ENCODE measurements at places on chromosomes 12 and 14.
A peak's percentile ranks its signal among the peaks of the same experiment; 100 is the strongest.

GRCh38 chr14:36605506-36605857, 23.1 kb upstream of the NKX2-8 start:
- no peak for DNase-seq

GRCh38 chr14:54881235-54881760, 21.3 kb downstream of the GCH1 start:
- DNase-seq, result peak; percentile 56

DNA sequence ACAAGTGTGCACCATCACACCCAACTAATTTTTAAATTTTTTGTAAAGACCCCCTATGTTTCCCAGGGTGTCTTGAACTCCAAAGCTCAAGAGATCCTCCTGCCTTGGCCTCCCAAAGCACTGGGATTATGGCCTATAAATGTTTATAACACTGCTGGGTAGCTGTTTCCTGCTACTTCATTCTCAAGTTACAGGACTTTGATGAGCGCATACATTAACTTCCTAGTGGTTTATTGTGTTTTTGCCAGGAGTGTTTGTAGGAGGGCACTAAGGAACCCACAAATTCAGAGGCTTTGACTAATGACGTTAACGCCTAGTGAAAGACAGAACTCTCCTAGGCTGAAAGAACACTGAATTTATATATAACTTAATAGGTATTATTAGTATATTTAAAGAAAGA, 15.2 kb upstream of the NAA30 start:
- no peak for DNase-seq

DNA sequence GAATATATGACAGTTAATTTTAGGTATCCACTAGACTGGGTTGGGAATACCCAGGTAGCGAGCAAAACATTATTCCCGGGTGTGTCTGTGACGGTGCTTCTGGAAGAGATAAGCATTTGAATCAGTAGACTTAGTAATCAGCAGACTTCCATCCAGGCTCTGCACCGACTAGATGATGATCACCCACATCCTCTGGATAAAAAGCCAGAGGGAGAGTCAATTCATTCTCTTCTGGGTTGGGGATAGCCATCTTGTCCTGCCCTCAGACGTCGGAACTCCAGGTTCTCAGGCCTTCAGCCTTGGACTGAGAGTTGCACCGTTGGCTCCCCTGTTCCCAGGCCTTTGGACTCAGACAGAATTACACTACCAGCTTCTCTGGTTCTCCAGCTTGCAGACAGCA, 168.0 kb downstream of the PHLDA1 start:
- DNase-seq, result no peak

DNA sequence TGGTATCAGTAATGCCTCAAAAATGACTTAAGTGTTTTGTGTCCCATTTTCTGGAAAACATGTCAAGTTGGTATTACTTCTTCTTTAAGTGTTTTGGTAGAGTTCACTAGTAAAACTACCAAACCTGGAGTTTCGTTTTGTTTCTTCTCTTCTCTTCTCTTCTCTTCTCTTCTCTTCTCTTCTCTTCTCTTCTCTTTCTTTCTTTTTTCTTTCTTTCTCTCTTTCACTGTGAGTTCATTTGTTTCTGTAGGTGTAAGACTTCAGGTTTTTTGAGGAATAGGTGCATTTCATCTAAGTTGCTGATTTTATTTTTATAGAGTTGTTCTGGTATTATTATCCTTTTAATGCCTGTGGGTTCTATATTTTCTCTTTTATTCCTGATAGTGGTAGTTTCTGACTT, 21.9 kb downstream of the CNOT2 start:
- no peak for DNase-seq

DNA sequence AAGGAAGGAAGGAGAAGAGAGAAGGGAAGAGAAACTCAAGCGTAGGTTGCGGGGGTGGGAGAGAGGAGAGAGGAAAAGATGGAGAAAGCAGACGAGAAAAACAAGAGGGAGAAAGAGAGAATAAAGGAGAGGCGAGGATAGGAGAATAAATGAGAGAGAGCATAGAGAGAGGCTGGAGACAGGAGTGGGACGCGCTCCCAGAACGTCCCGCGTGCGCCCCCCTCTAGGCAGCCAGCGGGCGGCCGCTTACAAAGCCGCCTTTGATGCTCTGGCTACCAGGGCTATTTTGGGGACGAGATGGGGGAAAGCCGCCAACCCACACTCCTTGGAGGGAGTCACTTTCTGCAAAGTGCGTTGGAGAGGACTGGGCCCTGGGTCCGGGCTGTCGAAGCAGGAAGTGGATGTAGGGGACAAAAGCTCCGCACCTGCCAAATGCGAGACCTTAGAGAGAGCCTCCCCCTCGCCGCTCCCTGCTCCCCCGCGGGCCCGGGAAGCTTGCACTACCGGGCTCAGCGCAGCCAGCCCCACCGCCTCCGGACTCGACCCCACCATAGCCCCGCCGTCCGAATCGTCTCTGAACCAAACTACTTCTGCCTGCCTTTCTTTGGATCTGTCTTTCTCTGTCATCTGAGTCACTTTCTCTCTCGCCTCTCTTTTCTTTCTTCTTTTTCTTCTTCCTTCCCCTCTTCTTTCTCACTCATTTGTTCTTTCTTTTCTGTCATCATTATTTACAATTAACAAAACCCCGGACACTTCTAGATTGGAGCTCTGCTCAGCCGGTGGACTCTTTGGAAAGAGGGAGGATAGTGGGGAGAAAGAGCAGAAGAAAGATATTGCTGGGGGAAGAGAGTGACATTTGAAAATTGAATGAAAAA, 8.0 kb downstream of the ASCL1 start:
- DNase-seq, result peak; percentile 60

GRCh38 chr14:100067481-100067880, 2.3 kb downstream of the EVL start:
- no peak for DNase-seq

GRCh38 chr12:462936-463705, 3.4 kb downstream of the B4GALNT3 start:
- DNase-seq, result no peak

DNA sequence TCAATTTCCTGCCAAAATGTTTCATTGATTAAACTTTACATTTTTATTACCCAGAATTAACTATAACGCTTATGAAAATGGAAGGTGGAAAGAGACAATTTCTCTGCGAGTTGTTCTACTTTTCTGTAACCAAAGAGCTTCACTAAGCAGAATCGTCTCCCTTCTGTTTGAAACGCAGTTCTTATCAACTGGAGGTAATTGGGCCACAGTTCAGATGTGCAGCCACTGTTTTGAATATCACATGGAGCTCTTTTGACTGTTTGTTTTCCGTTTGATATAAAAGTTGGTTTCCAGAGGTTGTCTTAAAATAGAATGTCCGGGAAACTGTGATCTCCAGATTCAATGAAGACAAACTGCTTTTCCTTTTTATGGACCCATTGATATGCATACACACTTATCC, 183.3 kb upstream of the SEL1L start:
- no peak for DNase-seq

DNA sequence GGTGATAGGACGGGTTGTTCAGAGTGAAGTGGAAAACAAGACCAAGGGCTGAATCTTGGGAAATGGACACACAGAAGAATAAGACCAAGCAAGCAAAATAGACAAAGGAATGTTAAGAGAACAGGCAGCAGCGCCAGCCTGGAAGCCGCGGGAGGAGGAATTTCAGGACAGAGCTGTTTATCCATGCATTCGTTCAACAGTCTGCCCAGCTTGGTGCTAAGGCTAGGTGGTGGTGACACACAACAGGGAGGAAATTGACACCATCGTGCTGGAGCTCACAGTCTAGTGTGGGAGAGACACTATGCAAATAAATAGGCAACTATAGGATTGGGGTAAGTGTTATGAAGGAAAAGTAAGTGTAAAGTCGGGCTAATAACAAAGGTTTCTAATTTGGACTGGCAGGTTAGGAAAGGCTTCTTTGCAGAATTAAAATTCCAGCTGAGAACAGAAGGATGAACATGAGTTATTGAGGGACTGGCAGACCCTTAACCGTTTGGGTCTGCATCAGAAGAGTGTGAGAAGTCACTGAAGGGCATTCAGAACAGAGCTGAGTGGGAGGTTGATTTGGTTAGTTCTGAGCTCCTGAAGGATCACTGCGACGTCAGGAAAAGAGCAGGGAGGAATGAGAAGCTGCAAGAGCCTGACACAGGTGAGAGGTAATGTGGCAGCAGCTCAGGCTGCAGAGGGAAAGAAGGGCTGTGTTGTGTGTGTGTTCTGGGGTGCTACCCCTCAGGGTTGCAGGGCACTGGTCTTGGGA, 242.6 kb upstream of the FKBP4 start:
- DNase-seq, result peak; percentile 56

DNA sequence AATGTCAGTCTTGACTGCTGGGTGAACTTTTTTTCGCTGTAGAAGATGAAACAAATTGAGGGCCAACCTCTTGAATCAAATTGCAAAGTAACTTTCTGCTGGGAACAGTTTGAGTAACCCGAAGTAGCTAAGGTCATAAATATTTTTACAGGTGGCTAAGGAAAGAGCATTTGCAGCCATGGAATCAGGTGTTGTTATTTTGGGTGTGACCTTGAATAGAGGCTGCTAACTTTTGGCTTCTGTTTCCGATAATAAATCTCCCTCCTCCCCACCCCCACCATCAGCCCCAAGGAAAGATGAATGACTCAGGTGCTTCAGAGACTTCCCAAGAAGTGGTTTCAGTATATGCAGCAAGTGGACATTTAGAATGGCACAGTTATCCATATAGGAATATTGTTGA, 571.7 kb downstream of the DIO2 start:
- no peak for DNase-seq

DNA sequence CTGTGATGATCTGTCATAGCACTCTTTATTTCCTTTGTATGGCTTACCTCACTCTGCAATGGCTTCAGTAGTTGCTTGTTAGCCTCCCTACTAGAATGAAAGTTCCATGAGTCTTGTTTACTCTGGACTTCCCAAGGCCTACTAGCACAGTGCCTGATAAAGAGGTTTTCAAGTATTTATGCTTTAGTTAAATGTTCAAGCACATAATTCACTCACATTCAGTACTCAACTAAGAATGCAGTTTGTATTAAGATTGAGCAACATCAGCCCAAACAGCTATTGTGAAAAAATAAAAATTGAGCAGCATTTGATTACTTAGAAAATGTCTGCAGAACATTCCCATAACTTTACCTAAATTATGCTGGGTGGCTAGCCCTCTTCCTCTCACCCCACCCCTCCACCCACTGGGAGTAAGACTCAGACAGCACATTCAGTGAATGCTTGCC, 158.9 kb upstream of the AMIGO2 start:
- no peak for DNase-seq

- no peak for DNase-seq
Measured at GRCh38 chr14:104739026-104739425, 13.9 kb upstream of the SIVA1 start.

- no peak for DNase-seq
Measured at GRCh38 chr12:17588968-17589367, 501.0 kb downstream of the RERGL start.

GRCh38 chr14:64830961-64831360, 48.7 kb downstream of the SPTB start:
- no peak for DNase-seq

GRCh38 chr12:7150841-7151240, 20.7 kb downstream of the CLSTN3 start:
- no peak for DNase-seq

DNA sequence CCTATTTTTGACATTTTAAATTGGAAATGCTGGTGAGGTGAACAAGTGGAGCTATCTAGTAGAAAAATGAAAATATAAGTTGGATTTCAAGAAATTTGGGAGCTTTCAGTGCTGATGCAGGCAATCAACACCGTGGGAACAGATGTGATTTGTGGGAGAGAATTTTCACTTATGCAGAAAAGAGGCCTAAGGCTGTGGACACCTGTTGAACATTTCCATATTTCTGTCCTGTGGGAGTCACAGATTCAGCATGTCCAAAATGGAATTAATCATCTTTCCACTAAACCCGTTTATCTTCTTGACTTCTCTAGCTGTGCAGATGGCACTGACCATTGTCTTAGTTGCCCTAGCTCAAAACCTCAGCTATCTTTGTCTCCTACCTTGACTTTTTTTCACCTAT, 2.5 kb upstream of the GPATCH2L start:
- DNase-seq, result no peak

GRCh38 chr14:32203928-32204357, 874 bp upstream of the RNU6-8 start:
- peak; percentile 83 for DNase-seq

DNA sequence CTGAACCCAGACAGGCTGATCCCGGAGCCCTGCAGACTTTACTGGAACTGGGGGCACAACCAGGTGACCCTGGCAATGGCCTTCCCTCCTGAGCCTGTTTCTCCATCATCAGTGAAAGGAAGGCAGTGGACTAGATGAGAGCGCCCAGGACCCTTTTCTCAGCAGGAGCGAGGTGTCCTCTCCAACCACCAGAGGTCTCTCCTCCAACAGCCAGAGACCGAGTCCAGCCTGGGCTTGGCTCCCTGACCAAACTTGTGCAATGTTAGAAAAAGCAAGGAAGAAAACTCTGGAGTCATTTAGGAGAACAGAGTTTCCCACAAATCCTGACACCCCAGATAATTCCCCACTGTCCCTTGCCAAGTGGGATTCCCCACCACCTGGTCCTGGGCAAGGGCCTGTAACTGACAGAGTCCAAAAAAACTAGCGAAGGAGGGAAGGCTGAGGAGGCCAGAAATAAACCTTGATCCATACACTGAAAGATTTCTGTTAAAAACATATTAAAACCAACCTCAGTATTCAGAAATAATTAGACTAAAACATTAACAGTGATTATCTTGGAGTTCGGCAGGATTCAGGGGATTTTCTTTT, 9.0 kb downstream of the RPS6KL1 start:
- DNase-seq, result peak; percentile 78

DNA sequence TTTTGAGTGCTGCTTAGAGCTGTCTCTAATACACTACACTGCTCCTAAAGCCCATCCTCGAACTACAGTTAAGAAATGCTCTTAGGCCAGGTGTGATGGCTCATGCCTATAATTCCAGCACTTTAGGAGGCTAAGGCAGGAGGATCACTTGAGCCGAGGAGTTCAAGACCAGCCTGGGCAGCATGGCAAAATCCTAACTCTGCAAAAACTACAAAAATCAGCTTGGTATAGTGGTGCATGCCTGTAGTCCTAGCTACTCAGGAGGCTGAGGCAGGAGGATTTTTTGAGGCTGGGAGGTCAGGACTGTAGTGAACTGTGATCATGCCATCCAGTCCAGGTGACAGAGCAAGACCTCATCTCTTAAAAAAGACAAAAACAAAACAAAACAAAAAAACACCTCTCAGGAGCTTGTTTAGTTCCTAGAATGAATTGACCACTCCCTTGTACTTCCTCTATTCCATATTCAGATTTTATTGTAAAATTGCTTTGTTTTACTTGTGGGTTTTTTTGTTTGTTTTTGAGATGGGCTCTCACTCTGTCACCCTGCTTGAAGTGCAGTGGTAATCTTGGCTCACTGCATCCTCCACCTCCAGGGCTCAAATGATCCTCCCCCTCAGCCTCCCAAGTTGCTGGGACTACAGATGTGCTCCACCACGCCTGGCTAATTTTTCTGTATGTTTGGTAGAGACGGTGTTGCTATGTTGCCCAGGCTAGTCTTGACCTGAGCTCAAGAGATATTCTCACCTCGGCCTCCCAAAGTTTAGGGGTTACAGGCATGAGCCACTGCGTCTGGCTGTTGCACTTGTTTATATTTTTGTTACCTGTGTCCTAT, 13.6 kb downstream of the MDM2 start:
- DNase-seq, result no peak

DNA sequence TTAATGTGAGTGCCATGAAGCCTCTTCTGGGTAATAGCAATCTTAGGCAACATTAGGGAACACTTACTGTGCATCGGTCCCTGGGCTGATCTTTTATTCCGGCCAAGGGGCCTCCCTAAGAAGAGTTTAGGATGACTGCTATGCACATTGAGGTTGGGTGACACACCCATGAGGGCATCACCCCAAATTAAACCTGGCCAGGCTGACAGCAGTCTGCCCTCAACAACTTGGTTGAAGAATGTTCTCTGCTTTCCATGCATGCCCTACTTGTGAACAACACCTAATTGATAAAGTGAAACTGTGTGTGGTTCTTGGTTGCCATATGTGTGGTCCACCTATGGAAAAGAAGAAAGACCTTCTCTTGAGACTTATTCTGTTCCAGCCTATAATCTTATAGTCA, 1098.0 kb downstream of the BCL11B start:
- no peak for DNase-seq

All from eye (tissue), 1 donor.